ENCODE measurements at places on chromosomes 2 and 18.

DNA sequence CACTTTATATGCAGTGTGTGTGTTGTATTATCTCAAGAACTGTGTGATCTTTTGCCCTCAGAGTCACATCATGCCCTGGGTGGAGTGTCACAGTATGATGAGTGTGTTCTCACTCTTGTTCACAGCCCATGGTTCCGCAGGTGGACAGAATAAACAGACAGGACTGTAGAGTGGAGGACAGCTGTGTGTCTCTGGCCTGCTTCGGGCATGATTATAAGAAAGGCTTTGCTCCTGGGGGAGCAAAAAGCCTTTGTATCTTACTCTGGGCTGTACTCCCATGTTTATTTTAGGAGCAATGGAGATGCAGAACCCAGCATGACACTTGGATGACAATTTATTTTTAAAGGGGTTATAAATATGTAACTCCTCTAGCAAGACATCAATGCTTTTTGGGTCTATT is 371.7 kb upstream of the MEX3C start:
- DNase-seq, result no peak

- no peak for DNase-seq
These were observed 23.0 kb upstream of the CNNM3 start for GRCh38 chr2:96792772-96793749.

DNA sequence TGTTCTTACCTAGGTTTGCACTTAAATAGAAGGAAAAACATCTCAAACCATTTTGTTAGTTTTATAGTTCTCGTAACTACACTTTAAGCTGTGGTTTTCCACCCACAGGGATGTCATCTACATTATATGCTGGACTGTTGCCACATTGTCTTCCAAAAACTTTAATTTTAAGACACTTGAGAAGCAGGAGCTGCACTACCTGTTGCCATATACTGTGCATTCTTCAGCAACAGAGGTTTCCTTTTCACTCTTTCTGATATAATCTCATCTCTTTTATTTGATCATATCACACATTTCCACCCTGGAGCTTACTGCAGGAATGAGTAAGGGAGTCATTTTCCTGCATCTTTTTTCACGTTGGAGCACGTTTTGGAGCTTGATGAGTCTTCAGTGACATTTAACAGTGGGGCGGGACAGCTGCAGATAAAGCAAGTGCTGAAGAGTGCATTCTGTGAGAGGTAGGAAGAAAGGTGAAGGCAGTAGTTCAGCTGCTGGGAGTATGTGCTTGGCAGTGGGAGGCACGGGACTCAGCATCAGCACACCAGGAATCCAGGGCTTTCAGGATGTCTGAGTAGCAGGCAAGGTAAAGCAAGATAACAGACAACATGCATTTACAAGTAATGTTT is 3.8 kb downstream of the LIMS1 start:
- DNase-seq, result no peak

GRCh38 chr2:128497461-128497860 is 178.8 kb upstream of the HS6ST1 start:
- no peak for DNase-seq

GRCh38 chr2:239321596-239322415 is 79.0 kb downstream of the HDAC4 start:
- DNase-seq, result peak; percentile 43

DNA sequence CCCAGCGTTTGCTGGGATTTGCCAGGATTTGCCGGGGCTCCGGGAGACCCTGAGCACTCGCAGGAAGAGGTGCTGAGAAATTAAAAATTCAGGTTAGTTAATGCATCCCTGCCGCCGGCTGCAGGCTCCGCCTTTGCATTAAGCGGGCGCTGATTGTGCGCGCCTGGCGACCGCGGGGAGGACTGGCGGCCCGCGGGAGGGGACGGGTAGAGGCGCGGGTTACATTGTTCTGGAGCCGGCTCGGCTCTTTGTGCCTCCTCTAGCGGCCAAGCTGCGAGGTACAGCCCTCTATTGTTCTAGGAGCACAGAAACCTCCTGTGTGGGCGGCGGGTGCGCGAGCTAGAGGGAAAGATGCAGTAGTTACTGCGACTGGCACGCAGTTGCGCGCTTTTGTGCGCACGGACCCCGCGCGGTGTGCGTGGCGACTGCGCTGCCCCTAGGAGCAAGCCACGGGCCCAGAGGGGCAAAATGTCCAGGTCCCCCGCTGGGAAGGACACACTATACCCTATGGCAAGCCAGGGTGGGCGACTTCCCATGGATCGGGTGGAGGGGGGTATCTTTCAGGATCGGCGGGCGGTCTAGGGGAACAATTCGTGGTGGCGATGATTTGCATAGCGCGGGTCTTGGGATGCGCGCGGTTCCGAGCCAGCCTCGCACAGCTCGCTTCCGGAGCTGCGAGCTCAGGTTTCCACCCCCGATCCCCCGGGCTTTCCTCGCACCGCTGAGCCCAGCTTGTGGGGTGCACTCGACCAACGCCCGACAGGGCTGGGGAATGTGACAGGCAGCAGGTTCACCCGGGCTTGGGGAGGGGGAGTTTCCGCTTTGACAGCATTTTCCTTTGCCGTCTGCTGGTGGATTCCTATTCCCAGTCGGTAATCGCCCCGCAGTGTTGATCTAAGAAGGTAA is 2.8 kb downstream of the ONECUT2 start:
- peak; percentile 79 for DNase-seq

DNA sequence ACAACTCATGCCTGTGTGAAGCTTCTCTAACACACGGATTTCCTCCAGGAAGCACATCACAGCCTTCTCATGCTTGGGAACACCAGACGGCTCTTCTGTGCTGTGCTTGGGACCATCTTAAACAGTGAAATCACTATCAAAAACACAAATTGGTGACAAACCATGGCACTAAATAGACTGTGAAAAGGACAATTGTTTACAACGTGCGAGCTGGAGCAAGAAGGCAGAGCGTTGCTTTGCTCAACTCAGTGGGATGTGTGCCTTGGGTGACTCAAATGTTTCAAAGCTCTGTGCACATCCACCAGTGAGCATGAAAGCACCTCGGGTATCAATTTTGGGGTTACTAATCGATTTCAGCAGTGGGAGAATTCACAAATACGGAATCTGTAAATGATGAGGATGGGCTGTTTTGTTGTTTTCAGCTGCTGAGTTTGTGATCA is 182.4 kb upstream of the ARL4C start:
- no peak for DNase-seq

GRCh38 chr2:60484133-60484645 is 69.3 kb downstream of the BCL11A start:
- no peak for DNase-seq

All from stimulated activated CD4-positive, alpha-beta T cell treated with anti-CD3 and anti-CD28 coated beads, Interleukin-15, amount 100 ng/mL, for 48 hours (primary cell).